Amniotic stem cell (primary cell): ENCODE measurements at places on chromosomes 2 and 18.

DNA sequence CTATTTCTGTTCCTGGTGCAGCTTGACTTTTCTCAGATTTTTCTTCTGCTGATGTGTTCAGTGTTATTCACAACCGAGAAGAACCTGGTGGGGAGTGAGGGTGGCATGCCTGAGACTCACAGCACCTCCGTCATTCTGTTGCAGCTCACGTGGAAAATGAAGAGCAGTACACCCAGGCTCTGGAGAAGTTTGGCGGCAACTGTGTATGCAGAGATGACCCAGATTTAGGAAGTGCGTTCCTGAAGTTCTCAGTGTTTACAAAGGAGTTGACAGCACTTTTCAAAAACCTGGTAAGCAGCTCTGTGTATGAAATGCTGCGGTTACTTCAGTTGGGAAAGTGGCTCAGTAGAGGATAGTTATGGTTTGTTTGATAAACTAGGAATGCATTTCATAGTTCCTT is 90.5 kb downstream of the ASAP2 start:
- DNase-seq: no peak

DNA sequence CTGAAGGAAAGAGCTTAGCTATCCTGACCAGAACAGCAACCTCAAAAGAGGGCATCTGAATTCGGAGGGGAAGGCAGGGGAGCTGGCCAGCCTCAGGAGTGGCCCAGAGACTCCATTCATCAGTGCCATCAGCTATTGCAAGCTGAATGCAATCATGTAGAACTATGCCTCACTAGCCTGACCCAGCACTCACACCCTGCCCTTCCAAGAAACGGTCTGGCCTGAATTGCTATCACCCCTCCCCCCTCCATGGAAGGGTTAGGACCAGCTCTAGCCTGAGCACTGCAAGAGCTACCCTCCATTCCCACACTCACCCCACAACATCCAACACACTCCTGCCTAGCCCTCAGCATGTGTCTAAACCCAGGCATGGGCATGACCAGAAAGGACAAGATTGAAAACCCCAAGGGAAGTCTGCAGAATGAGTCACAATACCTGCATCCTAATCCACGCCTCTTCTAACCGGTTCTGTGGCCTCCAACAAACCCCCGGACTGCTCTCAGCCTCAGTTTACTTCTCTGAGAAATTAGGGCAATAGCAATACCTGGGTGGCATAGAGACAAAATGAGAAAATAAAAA is 120.3 kb downstream of the BCL11A start:
- no peak for DNase-seq

GRCh38 chr18:55086906-55087305 is 127.6 kb upstream of the CCDC68 start:
- no peak for DNase-seq

DNA sequence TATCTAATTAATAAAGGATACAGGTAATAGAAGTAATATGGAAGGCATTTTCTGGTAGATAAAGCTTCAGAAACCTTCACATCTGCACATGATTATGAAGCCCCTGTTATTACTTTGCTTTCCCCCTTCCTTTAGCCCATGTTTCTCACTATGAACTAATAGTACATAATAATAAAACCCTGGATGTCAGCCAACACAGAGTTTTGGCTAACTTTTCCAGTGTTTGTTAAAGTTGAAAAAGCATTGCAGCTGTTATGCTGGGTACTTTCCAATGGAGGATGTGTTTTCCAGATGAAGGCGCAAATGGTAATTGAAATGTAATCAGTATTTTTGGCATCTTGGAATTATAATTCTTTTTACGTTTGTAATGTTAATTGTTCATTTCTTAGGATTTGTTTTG is 43.5 kb downstream of the SPTBN1 start:
- no peak for DNase-seq

DNA sequence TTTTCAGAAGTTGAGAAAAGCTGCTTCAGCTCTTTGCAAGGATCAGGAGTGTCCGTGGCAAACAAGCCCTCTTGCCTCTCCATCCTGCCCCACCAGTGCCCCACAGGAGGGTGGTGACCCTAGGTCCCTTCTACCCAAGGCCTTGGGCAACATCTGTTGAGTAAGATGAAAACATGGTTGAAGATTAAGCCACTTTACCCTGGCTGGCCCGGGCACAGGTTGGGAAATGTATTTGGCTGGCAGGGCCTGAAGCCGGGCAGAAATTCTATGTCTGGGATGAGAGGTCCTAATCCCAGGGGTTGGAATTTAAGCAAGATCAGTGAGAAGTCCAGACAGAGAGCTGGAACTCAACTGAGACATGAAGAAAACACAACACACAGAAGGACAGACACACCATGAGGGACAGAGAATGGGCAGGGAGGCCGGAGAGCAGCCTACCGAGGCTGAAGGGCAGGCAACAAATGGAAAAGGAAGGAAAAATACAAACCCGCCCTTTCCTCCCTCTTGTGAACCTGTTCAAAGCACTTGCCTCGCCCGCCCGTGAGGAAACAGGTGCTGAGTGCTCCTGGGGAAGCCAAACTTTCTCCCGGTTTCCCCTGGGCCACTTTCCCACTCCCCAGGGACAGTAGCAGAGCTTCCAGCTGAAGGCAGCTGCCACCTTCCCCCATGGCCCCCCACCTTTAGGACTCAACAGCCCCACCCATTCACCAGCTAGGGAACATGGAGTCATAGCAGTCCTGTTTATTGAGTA is 86.1 kb downstream of the TNS1 start:
- no peak for DNase-seq

- DNase-seq: no peak
Observed at GRCh38 chr2:240885566-240885965, 10.4 kb downstream of the MAB21L4 start.

GRCh38 chr2:172639823-172640222 is 83.9 kb downstream of the PDK1 start:
- DNase-seq: peak; percentile 61

DNA sequence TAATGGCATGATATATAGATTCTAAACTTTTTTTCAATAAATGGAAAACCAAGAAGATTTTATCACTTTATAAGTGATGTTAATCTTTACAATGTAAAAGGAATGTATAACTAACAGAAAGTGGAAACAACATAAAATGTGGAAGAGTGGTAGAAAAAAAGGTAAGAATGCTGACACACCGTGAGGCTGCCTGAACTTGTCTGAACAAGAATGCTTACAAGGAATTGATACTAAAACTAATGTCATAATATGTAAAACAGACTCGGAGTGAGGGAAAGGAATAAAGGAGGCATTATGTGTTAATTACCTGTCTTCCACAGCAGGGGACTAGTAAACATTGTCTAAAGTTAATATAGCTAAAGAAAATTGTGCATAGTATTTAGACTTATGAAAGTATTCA is 958.8 kb upstream of the TMEFF2 start:
- DNase-seq: no peak

GRCh38 chr18:12883372-12883683 is 709 bp downstream of the PTPN2 start:
- DNase-seq: no peak

DNA sequence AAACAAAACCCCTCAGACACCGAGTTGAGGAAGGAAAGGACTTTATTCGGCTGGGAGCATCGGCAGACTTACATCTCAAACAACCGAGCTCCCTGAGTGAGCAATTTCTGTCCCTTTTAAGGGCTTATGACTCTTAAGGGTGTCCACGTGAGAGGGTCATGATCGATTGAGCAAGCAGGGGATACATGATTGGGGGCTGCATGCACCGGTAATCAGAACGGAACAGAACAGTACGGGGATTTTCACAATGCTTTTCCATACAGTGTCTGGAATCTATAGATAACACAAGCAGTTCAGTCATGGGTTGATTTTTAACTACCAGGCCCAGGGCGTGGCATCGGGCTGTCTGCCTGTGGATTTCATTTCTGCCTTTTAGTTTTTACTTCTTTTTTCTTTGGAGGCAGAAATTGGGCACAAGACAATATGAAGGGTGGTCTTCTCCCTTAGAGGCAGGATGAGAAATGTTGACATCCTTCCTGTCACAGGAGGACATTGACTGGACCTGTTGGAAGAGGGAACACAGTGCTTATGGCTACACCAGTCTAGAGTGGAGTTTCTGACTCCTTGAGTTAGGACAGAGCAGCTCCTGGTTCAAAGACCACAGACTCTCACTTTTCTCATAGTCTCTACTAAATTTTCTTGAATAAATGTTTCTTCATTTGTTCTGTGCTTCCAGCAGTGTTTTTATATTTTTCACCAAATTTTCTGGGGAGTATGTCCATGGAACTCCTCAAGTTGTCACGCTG is 35.8 kb downstream of the SPOPL start:
- no peak for DNase-seq

DNA sequence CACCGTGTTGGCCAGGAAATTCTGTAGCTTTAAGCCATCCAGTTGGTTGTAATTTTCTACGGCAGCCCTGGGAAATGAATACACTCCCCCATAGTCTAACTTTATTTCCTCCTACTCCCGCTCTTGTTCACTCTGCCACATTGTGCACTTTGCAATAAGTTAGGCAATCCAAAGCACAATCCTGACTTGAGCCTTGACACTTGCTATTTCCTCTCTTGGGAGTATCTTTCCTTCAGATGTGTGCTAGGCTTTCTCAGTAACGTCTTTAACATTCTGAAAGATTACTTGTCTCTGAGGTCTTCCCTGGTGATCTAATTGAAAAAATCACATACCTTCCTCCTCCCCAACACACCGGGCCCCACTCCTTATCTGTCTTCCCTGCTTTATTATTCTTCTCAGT is 65.9 kb upstream of the RAB27B start:
- no peak for DNase-seq

- no peak for DNase-seq
Observed at GRCh38 chr2:40507432-40507831, 55.5 kb upstream of the SLC8A1 start.

- no peak for DNase-seq
Observed at GRCh38 chr2:114534116-114535084, 92.0 kb downstream of the DPP10 start.

DNA sequence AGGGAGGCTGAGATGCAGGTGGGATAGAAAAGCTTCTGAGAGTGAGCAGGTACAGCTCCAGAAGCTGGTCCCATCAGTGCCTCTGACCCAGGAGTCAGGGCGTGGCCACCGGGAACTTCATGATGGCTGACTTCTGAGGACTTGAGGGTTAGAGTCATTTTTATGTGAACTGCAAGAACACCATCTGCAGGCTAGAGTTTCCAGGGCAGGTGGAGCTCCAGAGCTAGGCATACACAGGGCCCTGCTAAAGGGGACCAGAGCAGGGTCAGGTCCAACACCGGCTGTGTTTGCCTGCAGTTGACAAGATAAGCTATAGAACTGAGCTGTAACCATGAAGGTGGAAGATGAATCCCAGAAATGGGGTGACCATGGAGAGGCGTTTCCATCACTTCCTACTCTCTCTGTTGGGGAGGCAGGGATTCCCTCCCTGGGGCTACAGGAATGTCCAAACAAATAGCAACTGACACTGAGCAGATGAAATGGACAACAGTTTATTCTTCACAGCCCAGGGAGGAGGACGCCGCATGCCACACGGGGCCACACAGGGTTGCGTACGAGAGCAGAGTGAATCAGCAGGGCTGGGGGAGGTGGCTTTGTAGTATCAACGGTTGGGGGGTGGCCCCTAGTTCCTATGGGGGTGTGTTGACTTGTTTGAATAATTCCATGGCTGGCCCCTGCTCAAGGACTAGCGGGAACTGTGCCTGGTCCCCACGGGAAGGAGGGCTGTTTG is 77.6 kb upstream of the ZNF516 start:
- no peak for DNase-seq

DNA sequence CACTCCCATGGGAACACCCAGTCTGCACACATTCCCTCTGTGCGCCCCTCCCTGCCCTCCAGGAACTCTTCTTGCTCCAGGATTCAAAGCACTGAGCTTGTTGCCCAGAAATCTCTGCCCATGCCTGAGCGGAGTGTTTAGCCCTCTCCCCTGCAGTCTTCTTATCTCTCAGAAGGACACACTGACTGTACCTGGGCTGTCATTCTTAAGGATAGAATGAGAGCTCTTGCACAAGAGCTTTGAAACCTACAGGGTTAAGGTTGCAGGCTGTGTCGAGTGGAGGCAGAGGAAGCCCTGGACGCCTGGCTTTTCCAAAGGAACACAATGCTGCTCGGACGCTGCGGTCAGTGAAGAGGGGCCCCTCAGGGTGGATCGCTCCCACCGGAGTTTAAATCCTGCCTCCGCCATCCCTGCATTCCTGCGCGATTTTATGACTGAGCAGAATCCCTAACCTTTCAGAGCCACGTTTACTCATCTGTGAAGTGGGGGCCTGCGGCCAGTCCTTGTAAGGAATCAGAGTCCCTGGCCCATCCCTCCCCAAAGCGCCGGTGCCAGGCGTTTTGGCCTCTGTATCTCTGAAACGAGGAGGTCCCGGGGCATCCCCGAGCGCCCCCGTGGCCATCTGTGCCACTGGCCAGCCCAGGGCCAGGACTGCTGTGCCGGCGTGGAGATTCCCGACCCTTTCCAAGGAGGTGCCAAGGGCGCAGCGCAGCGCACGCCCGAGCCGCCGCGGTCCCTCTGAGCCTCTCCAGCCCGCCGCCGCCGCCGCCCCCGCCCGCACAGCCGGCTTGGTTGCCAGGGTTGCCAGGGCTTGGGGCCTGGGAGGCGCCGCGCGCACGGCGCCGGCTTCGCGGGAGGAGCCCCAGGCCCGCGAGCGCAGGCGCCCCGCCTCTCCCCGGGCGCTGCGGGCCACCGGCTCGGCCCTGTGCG is 58.9 kb downstream of the FAM168B start:
- no peak for DNase-seq

DNA sequence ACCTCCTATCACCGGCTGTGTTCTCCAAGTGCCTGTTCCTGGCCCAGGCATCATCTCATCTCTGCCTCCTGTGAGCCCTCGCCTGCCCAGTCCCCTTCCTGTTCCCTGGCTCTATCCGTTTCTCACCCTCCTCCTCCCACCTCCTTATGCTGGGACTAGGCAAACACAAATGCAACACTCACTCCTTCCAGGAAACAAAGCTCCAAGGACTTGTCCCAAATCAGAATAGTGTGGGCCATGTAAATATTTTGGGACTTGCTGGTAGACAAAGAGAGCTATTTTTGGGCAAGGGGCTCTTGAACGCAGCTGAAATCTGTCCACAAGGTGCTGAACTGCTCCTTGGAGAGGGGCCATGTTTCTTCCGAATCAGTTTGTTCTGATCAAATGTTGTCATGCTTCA is 25.3 kb downstream of the MBP start:
- no peak for DNase-seq

DNA sequence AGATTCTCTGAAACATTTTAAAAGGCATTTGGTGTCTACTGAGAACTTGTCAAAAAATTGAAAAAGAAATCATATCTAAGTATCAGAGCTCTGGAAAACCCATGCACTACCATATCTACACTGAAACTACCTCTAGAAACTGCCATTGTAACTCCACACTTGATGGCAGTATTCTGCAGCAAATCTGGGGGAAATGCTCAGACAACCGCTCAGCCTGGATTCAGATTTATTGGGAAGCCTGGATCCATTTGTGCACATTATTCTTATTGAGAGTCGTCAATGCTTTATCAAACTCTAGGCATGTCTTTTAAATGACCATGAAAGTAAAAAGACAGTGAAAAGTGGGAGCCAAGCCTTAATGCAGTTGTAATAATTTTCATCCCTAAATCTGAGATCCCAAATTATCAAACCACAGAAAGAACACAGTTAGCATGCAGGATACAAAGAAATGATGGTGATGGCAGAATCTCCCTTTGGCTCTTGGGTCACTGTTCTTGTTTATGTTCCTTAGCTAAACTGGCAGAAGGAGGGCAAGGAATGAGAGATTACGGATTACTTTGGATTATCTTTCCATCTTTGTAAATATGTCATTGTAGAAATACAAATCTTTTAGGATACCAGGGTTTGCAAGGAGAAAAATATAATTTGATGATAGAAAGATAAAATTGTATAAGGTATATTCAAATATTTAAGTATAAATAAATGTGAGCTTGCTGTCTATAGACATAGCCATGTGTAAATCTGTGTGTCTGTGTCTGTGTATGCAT is 512.1 kb upstream of the SYT4 start:
- DNase-seq: no peak

- no peak for DNase-seq
Observed at GRCh38 chr2:230541934-230542380, 126.0 kb downstream of the SP100 start.
